ENCODE measurements at places on chromosomes 1 and 21.

- DNase-seq, result no peak
Measured at GRCh38 chr21:42465008-42465802, 30.8 kb downstream of the RSPH1 start.

- peak; percentile 14 for DNase-seq
Measured at GRCh38 chr21:37294679-37295078, 27.5 kb upstream of the VPS26C start.

DNA sequence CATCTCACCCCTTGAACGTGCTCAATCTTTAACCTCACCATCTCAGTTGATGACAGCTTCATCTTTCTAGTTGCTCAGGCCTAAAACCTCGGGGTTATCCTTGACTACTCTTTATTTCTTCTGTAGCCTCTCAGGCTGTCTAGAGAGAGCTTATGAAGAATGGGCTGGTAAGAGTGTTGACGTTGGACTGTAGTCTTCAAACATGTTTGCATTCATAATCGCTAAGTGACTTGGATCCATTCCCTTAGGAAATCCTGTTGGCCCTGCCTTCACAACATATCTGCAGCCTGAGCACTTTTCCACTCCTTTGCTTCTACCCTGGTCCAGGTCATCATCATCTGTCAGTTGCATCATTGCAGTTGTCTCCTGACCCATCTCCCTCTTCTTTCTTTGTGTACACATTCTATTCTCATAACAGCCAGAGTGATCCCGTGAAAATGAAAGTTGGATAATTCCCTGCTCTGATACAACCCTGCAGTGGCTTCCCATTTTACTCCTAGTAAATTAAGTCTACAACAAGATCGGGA, 10.5 kb downstream of the UCK2 start:
- DNase-seq, result no peak

DNA sequence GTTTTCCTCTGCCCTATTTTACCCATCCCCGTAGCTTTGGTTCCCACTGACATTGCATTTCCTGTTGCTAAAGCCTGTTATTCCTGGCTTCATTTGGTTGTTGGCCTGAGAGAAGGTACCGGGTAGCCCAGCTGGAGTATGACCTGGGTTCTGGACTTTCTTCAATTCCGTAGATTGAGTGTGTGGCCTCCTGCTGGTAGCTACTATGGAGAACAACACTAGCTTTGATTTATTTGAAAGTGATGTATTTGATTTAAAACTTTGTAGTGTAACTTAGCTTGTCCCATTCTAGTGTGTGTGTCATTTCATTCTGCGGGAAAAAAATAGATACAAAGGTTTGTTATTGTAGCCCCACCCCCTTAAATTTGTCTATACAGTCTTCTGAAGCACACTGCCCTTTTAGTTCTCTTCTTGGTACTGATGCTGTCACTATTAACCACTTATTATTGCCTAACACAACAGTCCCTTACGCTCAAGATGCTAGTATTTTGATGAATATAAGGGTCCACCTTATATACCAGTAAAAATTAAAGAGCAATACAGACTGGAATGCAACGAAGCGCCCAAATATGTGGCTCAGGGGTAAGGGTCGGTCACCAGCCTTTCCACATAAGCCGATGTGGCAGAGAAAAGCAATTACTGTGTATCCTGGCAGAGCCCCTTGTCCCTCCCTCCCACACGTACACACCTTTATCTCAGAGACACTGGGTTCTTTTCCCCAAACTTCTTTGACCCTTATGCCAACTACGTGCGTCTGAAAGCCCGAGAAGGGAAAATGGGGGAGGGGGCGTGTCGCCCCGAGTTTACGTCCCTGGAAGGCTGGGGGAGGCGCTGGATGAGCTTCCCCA, 643 bp upstream of the MOV10 start:
- DNase-seq, result peak; percentile 42

- DNase-seq, result no peak
Measured at GRCh38 chr1:42312576-42313212, 22.3 kb downstream of the FOXJ3 start.

GRCh38 chr21:36859744-36860501, 106.5 kb downstream of the HLCS start:
- peak; percentile 88 for DNase-seq

- DNase-seq, result no peak
Measured at GRCh38 chr1:232980355-232980978, 30.1 kb downstream of the NTPCR start.

- DNase-seq, result peak; percentile 78
Measured at GRCh38 chr1:8133657-8134430, 107.7 kb upstream of the ERRFI1 start.

DNA sequence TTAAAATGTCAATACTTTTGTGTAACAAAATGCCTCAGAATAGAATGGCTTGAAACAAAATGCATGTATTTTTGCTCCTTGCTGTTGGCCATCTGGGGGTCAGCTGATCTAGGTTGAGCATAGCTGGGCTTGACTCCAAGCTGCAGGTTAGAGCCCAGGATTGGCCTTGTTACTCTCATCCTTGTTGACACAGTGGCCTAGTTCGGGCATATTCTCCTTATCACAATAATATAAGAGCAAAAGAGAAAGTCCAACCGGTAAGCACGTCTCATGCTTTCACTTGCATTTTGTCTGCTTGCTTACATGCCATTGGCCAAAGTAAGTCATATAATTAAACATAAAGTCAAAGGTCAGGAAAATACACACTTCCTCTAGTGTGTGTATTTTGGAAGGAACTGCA, 456.2 kb downstream of the KCNT2 start:
- no peak for DNase-seq

DNA sequence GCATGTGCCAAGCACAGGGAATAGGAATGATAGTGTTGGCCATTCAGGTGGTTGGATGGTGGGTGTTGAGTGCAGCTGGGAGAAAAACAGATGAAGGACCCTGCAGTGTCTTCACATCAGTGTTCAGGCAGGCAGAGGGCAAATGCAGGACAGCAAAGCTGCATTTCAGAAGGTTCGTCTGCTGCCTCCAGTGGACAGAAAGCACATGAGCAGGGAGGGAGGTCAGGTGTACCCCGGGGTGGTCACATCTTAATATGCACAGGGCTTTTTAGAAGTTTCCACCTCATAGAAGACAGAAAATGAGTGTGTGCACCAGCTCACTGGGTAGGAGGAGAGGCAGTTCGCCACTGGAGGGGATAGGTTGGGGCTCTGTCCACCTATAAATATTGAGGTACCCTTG, 184.9 kb downstream of the SLC35F3 start:
- DNase-seq, result no peak

DNA sequence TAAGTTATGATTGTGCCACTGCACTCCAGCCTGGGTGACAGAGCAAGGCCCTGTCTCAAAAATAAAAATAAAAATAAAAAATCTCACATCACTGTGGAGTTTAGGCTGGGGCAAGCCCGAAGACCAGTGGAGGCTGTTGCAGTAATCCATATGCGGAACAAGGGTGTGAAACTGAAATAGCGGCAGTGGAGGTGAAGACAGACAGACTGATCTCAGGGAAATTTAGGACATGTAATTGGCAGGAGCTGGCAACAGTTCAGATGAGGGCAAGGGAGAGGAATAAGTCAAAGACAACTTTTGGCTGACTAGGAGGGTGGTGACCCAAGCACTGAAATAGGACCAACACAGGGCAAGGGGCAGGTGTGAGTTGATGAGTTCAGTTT, 8.4 kb downstream of the ARMH1 start:
- no peak for DNase-seq

GRCh38 chr1:229156872-229157271, 114.0 kb upstream of the RAB4A start:
- peak; percentile 38 for DNase-seq

GRCh38 chr1:107750364-107750959, 214.5 kb downstream of the VAV3 start:
- DNase-seq, result peak; percentile 15

DNA sequence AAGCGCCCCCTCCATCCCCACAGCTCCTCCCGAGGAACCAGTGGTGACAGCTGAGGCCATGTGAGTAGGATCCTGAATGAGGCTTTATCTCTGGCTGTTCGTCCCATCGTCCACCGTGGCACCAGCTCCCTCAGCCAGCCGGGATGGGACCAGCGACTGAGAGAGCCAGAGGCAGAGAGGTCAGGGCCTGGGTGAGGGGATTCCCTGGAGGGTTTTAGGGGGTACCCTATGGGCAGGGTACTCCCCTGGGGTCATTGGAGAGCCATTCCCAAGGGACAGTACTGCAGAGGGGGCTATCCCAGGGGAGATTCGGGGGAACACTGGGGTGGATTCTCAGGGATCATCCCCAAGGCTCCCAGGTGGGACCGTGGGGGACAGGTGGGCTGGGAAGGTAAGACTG, 2.4 kb downstream of the TMEM125 start:
- no peak for DNase-seq

DNA sequence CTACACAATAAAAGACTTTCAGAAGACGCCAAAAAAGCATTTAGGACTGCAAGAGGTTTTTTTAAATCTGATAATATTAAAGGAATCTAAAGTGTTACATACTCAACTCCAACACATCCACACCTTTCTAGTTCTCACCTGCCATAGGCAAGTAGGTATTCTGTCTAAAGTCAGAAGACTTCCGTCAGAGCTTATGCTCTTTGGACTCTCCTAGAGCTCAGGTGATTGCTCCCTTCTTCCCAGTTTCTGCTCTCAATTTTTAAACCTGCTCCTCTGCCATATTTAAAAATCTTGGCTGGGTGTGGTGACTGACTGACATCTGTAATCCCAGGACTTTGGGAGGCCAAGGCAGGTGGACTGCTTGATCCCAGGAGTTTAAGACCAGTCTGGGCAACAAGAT, 16.6 kb downstream of the EVI5 start:
- DNase-seq, result no peak

- DNase-seq, result no peak
Measured at GRCh38 chr1:169060919-169061639, 45.4 kb upstream of the ATP1B1 start.

DNA sequence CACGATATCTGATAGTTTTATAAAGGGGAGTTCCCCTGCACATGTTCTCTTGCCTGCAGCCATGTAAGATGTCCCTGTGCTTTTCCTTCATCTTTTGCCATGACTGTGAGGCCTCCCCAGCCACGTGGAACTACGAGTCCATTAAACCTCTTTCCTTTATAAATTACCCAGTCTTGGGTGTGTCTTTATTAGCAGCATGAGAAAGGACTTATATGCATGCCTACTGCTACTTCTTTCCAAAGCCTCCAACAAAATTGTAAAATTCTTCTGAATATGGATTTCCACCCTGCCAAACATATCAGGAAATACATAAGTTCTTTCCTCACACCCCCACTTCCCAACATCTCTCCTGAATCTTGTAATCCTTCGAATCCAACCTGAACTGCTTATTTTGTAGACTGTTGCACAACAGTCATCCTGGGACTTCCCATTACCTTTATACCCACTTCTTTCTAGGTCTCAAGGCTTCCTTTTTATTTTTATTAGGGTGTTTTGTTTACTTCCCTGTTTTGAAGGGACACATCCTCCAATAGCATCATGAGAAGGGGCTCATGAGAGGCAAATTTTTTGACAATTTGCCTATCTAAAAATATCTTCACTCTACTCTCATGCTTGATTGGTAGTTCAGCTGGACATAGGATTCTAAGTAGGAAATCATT, 67.5 kb upstream of the MUTYH start:
- DNase-seq, result no peak

- DNase-seq, result no peak
Measured at GRCh38 chr21:31918250-31918775, 45.5 kb downstream of the HUNK start.

- no peak for DNase-seq
Measured at GRCh38 chr1:36829066-36829465, 205.2 kb downstream of the GRIK3 start.

DNA sequence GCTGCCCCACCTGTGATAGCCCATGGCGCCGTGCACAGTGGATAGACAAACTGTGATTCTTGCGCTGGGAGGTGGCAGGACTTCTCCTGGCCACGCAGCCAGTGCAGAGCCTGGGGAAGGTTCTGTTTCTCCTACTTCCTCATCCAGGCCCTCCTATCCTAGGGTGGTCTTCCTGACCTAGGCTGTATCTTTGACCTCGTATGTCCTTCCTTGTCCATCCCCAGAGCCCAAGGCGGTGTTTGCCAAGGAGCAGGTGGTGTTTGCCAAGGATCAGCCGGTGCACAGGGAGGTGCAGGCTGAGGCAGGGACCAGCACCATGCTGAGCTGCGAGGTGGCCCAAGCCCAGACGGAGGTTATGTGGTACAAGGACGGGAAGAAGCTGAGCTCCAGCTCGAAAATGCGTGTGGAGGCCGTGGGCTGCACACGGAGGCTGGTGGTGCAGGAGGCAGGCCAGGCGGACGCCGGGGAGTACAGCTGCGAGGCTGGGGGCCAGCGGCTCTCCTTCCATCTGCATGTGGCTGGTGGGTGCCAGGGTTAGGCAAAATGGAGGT, 63.9 kb downstream of the OBSCN start:
- no peak for DNase-seq

- no peak for DNase-seq
Measured at GRCh38 chr1:84152649-84153056, 8.6 kb downstream of the PRKACB start.

- DNase-seq, result no peak
Measured at GRCh38 chr1:187110351-187110750, 281.6 kb downstream of the PLA2G4A start.

GRCh38 chr1:79355090-79355489, 348.6 kb upstream of the ADGRL4 start:
- DNase-seq, result no peak

DNA sequence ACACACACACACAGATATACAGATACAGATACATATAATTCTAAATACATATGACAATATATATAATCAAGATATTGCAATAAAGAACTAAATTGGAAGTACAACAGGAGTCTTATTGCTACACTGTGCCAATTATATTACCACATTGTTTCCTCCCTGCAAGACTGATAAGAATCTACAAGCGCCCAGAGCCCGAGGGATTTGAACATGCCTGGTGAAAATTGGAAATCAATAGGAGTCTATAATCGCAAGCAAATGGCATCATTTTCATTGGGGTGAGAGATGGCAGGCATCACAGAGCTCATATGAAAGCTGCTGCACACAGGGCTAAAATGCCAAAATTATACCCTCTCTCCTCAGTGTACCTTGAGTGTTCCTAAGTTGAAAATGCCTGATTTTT, 152.9 kb upstream of the PTBP2 start:
- no peak for DNase-seq

GRCh38 chr1:39409055-39409816, 82.2 kb upstream of the BMP8A start:
- peak; percentile 58 for DNase-seq

DNA sequence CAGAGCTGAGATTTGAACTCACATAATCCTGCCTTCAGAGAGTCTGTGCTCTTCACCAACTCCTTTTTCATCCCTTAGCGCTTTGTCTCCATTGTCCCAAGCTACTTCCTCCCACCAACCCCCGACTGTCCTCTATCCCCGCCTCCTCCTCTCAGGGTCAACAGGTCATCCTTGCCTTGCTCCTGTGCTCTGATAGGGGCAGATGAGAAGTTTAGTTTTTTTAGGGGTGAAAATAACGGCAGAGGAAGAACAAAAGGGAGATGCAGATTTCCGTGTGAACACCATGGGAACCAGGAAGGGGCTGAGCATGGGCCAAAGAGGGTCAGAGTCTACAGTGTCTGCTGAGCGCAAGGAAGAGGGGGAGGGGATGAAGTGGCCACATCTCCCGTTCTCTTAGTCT, 31.9 kb downstream of the GLUL start:
- DNase-seq, result no peak

GRCh38 chr1:156076609-156077429, 5.4 kb downstream of the MEX3A start:
- DNase-seq, result peak; percentile 70

- no peak for DNase-seq
Measured at GRCh38 chr1:18560692-18561091, 70.0 kb upstream of the PAX7 start.

GRCh38 chr1:160134791-160135572, 16.4 kb upstream of the ATP1A4 start:
- no peak for DNase-seq
